M059J (cell line): ENCODE measurements at places on chromosomes 3 and 15.

- DNase-seq: no peak
Measured at GRCh38 chr3:97821287-97821773, 481 bp upstream of the CRYBG3 start.

DNA sequence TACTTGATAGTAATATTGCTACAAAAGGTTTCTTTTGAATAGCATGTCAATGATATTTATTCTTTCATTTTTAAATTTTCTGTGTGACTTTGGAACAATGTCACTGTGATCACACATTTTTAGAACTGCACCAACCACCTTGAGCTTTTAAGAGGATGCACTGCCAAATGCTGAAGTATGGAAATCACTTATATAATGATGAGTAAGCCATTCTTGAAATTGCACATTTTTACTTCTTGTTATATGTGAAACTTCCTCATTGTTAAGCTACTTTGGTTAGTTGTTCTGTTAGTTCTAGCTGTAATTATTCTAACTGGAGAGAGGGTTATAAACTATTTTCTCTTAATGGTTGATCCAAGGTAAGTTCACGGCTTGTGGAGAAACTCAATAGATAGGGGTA, 547.5 kb downstream of the ZIC1 start:
- no peak for DNase-seq

- DNase-seq: no peak
Measured at GRCh38 chr15:58864602-58865424, 68.7 kb downstream of the SLTM start.

GRCh38 chr3:139627759-139628158, 50.0 kb downstream of the NMNAT3 start:
- DNase-seq: peak; percentile 5

DNA sequence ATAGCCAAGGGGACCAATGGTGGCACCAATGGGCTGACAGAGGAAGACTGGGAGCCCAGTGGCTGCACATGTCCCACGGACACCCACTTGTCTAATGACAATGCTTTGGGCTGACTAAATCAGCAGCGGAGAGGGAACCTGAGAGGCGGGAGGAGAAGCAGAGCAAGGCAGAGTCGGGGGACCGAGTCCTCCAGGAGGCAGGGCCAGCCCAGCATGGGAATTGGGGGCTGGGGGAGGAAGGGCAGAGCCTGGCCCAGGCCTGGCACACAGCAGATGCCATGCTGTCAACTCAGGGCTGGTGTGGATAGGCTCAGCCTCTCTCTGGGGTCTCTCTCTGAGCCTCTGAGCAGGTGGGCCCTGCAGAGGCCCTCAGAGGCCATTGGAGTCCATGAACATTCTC, 78.4 kb upstream of the KLF13 start:
- DNase-seq: no peak

DNA sequence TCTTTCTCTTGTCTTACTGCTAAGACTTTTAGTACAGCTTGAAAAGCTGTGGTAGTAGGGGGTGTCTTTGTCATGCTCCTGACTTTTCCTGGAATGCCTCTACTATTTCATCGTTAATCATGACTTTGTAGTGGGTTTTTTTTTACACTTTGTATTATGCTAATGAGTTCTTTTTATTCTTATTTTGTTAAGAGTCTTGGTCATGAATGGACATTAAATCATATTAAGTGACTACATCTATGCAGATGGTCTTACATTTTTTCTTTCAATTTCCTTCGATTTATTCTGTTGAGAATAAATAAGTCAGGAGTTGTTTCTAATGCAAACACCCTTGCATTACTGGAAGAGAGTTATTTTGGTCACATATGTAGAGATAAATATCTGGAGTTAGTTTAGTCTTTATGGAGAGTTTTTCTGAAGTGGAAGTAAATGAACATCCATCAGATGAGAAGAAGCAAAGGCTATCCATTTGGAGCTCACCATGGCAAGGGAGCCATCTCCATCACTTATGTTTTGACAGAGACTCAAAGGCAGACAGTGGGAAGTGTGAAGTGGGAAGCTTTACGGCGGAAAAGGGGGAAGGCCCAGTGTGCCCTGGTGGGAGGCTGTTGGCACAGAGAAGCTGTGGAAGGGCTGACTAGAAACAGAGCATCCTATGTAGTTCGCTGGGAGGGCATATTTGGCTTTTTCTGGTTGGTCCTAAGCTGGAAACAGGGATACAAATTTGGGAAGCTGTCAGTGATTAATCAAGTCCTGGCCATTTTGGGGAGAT, 73.1 kb upstream of the PRR23E start:
- no peak for DNase-seq

- peak; percentile 63 for DNase-seq
Measured at GRCh38 chr3:29285471-29286071, 4.7 kb downstream of the RBMS3 start.

DNA sequence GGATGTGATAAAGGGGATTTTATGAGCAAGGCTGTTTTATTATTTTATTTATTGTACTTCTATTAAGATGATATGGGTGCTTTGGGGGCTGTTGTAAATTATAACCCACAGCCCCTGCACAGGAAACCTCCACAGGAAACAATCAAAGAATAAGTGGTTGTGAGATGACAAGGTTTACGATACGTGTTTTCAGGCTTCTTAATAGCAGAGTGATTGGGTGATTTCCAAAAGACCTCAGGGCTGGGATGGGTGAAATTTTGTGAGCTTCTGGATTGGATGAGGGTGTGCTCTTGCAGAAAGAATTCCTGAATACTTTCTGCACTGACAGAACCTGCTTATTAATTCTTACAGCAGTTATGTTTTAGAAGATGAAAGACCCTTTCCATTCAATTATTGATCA, 21.4 kb downstream of the CHL1 start:
- no peak for DNase-seq

- DNase-seq: peak; percentile 88
Measured at GRCh38 chr3:11591391-11592282, 52.1 kb downstream of the VGLL4 start.

GRCh38 chr15:29207027-29207757, 62.4 kb downstream of the NSMCE3 start:
- no peak for DNase-seq

DNA sequence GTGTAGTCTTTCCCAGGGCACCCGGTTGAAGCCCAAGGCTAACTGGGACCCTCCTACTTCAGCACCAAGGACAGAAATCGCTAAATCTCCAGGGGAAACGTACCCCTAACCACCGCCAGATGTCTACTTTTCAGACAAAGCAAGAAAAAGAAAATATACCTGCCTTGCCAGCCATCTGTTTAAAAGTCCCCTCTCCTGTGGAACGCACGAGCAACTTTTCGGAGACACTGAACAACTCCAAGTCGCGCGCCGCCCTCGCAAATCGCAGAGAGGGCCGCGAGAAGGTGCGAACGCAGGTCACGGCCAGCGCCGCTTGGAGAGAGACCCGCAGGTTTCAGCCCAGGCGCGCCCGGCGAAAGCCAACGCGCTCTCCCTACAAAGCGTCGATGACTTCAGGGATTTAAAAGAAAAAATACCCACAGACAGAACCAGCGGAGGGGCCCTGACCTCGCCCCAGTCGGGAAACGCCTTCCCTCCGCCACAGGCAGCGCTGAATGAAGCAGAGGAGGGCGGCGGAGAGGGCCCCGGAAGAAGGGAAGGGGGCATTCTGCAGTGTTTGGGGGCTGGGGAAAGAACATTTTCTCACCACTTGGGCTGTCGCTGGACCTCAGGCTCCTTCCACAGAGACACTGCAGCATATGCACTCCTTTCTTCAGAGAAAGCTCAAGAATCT, 213.1 kb downstream of the FGF12 start:
- peak; percentile 3 for DNase-seq

- peak; percentile 52 for DNase-seq
Measured at GRCh38 chr3:99868311-99868646, 50.6 kb downstream of the CMSS1 start.

- no peak for DNase-seq
Measured at GRCh38 chr3:123781138-123781537, 103.0 kb downstream of the MYLK start.

- no peak for DNase-seq
Measured at GRCh38 chr3:186974824-186975313, 44.5 kb downstream of the ST6GAL1 start.

DNA sequence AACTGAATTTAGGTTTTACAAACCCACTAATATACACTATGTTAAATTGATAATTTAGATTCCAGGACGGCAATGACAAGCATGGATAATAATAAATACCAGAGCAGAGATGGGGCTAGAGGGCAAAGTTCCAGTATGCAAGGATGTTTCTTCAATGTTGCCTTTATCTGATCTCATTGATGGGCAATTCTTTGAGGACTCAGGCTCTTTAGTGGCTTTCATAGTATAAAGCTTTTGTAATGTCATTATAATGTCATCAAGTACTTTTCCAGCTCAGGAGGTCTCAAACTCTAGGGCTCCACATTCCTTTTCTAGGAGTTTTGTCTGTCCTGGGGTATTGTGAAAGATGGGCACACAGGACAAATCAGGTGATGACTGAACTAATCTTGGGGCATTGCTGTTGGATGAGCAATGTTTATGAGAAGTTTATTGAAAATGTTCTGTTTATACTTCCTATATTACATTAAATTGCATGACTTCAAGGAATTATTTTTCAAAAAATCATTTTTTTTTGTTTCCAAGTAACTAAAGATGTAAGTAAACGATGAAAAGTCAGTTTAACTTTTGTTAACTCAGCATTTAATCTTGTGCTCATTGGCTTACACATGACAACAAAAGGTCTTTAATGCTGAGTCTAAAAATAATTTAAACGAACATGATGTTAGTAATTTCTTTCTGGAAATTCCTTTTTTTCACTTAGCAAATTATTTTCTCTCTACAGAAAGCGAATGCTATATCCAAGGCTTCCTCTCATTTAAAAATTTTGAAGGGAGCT, 116.4 kb downstream of the OXSM start:
- DNase-seq: no peak

GRCh38 chr15:77831986-77832385, 199.3 kb upstream of the LINGO1 start:
- DNase-seq: no peak

- peak; percentile 68 for DNase-seq
Measured at GRCh38 chr3:40299721-40300335, 9.7 kb upstream of the EIF1B start.

- no peak for DNase-seq
Measured at GRCh38 chr3:150602426-150603152, 532 bp upstream of the SELENOT start.

- peak; percentile 92 for DNase-seq
Measured at GRCh38 chr3:171383206-171384018, 76.8 kb downstream of the TNIK start.

GRCh38 chr3:122014741-122015140, 7.3 kb downstream of the ILDR1 start:
- DNase-seq: no peak

DNA sequence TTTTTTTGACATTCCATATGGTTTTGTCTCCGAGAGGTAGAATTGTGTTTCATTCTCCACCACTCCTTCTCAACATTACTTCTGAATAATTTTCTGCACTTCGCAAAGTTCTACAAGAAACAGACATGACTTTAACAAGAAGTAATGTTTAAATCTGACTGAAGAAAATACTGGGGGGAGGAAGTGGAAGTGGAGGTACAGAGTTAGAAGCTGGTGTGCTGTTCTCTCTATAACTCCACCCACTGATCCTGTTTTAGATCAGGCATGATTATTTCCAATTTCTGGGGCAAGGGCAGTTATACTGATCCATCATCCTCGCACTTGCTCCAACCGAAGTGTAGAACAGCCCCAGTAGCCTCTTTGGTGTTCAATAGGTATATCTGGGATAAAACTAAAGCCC, 9.2 kb upstream of the MCCC1 start:
- DNase-seq: no peak

- peak; percentile 82 for DNase-seq
Measured at GRCh38 chr3:114671741-114672510, 378.1 kb downstream of the TIGIT start.

DNA sequence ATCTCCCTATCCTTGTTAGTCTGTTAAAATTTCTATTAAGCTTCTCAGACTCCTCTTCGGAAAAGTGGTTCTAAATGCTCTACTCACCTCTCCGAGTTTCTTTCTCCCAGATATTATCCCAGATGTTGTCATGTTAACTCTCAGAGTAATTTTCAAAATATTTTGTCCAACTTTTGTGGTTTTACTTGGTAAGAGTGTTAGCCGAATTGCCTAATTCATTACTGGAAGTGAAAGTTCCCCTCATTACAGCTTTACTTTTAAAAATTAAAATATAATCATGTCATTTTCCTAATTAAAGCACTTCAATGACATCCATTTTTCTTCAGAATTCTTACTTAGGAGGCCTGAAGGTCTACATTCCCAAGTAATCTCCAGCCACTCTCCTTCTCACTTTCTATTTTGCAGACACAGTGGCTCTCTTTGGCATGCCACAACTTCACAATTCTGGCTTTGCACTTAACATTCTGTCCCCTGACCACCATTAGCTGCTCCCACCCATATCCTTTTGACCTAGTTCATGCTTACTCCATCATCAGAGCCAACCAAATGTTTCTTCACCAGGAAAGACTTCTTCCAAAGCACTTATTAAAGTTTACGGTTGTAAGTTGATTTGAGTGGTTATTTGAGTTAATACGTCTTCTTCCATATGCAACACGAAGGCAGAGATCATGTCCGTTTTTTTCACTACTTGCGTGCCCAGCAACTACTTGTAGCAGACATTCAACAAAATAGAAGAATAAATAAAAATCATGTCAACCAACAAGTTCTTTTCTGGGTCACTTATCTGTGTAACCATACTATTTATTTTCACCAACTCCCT, 10.2 kb upstream of the TIPARP start:
- DNase-seq: no peak

- no peak for DNase-seq
Measured at GRCh38 chr3:43372809-43373559, 86.6 kb downstream of the SNRK start.
